Activated CD4-positive, alpha-beta T cell treated with anti-CD3 and anti-CD28 coated beads for 36 hours (primary cell): ENCODE measurements at places on chromosomes 1 and 21.

GRCh38 chr21:37800456-37801061, 115.7 kb downstream of the KCNJ6 start:
- DNase-seq: no peak

- no peak for DNase-seq
These were observed 32.2 kb downstream of the AIDA start for GRCh38 chr1:222680080-222680479.

DNA sequence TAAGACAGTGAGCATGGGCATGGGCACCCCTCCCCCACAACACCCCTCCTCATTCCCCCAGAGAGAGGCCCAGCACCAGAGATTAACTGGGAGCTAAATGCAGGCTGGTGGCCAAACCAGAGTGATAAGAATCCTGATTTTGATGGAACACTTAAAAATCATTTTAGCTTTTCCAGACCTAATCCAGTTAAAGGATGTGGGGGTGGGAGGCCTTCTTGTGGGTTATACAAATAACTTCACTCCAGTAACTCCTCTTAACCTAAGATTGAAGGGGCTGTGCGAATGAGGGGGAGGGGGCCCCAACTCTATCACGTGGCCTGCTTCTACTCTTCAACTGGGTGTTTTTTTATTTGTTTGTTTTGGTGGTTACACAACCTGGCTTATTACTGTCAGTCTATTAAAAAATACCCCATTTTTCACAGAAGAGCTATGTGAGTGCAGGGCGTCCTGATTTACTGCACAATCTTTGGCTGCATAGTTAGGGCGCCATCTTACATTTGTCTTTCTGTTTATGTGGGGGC, 398.1 kb upstream of the LYPLAL1 start:
- no peak for DNase-seq

DNA sequence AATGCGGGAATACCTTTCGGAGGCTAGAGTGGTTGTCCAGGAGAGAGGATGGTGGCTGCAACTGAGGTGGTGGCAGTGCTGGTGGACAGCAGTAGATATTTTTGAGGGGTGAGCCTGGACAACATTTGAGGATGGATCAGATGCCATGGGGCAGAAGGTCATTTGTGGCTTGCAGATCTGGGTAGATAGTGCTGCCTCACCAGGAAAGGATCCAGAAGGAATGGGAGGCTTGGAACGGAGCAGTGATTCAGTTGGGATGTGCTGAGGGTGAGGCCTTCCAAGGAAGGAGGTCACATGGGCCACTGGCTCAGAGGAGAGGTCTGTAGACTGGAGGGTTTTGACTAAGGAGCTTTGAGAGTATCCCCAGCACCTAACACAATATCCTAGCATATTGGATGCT, 110.8 kb upstream of the KAZN start:
- DNase-seq: no peak

DNA sequence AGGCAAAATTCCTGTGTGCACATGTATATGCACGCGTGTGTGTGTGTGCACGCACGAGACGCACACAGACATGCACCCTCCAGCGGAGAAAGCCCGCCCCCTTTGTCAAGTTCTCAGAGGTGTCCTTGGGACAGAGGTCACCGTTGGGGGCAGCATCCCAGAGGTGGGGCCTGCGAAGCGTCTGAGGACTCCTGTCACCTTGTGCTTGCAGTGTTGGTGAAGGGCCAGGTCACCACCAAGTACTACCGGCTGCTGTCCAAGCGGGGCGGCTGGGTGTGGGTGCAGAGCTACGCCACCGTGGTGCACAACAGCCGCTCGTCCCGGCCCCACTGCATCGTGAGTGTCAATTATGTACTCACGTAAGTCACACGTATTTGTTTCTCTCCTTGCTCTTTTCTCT, 42.6 kb downstream of the SIM2 start:
- DNase-seq: no peak

GRCh38 chr1:106223213-106223612, 833.3 kb upstream of the PRMT6 start:
- DNase-seq: no peak
